ENCODE measurements at places on chromosomes 2 and 18.

DNA sequence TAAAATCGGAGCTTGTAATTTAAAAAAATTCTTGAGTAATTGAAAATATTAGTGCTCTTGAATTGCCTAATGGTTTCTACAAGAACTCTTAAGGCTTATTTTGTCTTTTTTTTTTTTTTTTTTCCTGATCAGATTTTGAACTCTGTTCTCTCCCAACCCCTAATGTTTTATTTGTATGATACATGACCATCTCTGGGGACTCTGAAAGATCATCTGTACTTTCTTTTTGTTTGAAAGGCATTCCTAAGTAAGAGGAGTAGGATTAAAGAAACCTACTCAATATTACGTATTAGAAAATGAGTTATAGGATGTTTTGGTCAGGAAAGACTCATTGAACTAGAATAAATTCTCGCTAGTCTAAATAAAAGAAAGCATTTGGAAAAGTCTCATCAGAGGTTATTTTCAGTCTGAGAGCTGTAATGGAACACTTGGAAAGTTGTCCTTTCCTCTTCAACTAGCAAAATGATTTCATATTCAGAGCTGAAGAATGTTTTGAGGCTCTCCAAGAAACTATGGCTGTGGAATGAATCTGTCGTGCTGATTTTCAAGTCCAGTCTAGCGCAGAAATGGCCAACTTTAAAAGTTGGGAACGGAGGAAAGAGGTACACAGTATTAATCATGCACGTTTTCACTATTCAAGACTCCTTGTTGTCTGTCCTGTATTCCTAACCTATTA lies 182.7 kb downstream of the PRPF40A start:
- DNase-seq = no peak

- DNase-seq = no peak
These were observed 209.2 kb downstream of the MYCN start for GRCh38 chr2:16149349-16150243.

GRCh38 chr18:56038171-56039030 lies 450.4 kb upstream of the TCF4 start:
- DNase-seq = no peak

DNA sequence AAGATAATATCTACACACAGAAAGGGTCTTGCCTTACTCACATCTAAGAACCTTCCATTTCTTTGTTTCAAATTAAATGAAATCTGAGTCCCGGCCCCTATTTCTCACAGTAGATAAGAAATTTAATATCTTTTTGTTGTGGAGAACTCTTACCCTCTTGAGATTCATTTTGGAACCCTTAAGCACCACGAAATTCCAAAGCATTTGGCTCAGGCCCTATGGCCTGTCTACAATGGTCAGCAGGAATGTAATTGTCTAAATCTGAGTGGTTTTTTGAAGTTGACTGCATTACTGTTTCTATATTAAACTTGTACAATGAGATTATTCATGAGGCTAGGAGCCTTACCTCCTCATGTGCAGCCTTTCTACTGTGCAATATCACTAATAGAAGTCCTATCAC lies 723.3 kb downstream of the TSN start:
- no peak for DNase-seq

- no peak for DNase-seq
These were observed 104.9 kb downstream of the ASAP2 start for GRCh38 chr2:9311488-9311887.

GRCh38 chr2:179354739-179355537 lies 90.3 kb upstream of the SESTD1 start:
- no peak for DNase-seq

DNA sequence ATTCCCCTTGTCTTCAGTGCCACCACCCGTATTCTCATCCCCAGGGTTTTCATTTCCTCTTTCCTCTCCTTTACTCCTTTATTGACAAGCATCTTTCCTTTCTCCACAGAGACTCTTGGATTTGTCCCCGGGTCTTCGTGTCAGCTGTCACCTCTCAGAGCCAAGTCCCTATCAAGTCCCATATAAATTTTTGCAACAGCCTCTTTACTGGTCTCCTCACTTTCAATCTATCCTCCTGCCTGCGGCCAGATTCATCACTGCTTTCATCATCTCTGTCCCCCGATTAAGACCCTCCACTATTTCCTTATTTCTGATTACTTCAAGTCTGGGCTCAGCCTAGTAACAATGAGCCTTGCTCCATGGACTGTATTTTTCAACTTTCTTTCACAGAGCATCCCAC lies 113.8 kb downstream of the CTAGE1 start:
- DNase-seq = no peak

- no peak for DNase-seq
These were observed 17.4 kb downstream of the ASB18 start for GRCh38 chr2:236246711-236247246.

GRCh38 chr2:44325897-44326296 lies 35.4 kb downstream of the PREPL start:
- DNase-seq = no peak

Data from stimulated activated CD4-positive, alpha-beta T cell treated with anti-CD3 and anti-CD28 coated beads, TNF-alpha, amount 100 ng/mL, for 24 hours (primary cell).